ENCODE measurements at places on chromosomes 13 and 19. TPM values are rescaled to one million over a fixed set of nuclear protein-coding genes. Genes with fewer than 3 reads are reported as not detected.

Gene SHISA2
- 128 TPM for total RNA-seq

Gene F10
- 1.8 TPM for total RNA-seq

Gene FGF22
- total RNA-seq, result 0.81 TPM

Gene ZNF563
- 2.3 TPM for total RNA-seq

Gene NALCN
- 58.8 TPM for total RNA-seq

All from osteocyte (in vitro differentiated cells).